Upper lobe of right lung (tissue), 1 donor: ENCODE measurements at places on chromosomes 5 and 9. TPM values are rescaled to one million over a fixed set of nuclear protein-coding genes. Genes with fewer than 3 reads are reported as not detected.

DNA sequence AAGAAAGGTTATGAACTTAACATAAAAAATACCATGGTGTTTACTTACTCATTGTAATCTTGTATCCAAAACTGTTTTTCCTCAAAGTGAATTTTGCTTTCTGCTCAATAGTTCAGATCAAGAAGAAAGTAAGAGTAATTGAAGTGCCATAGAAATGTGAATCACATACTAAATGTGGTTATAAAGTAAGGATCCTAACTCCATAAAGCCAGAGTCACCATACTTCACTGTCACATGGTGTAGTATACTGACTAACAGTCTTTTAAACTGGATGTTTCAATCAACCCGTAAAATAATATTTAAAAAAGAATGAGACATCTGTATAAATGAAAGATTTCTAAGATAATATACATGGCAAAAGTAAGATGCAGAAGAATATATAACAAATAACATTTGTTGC is 72.1 kb downstream of the NIPBL start:
- DNase-seq, result no peak
- no peaks in the 10 kb centered on the region for H3K27me3 ChIP-seq
- no peaks in the 10 kb centered on the region for H3K36me3 ChIP-seq
- no peak overlapping the region for H3K4me3 ChIP-seq
- H3K4me1 ChIP-seq, result peaks cover 48% of the 10 kb centered on the region

DNA sequence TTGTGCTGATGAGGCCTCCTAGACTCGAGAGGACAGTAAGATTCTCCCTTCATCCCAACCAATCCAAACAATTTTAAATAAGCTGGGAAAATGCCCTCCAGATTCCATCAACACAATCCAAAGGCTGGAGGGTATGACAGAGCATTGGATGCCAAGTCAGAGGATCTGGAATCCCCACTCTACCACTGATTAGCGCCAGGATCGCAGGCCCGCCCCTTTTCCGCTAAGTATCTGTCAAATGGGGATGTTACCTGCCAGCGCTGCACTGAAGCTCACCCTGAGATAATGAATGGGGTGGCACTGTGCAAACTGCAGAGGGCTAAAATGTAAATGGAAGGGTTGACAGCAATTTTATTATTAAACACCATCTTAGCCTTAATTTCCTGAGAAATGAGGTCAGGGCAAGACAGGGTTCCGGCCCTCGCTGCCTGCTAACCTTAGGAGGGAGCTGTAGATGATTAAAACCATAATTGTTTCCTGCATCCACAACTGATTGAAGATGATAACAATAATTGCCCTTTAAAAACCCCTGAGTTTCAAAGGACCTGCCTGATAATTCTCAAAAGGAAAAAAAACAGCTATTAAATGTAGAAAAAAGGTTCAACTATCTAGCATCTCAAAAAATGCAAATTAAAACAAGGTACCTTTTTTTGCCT is 31.6 kb upstream of the GABBR2 start:
- no peak overlapping the region for H3K4me3 ChIP-seq
- H3K27me3 ChIP-seq, result no peaks in the 10 kb centered on the region
- no peak for DNase-seq
- peaks cover 23% of the 10 kb centered on the region for H3K36me3 ChIP-seq

GRCh38 chr5:94872526-94872925 is 254.1 kb downstream of the SLF1 start:
- H3K36me3 ChIP-seq, result peaks cover 6% of the 10 kb centered on the region
- DNase-seq, result no peak
- no peak overlapping the region for H3K4me3 ChIP-seq
- no peaks in the 10 kb centered on the region for H3K4me1 ChIP-seq
- H3K27ac ChIP-seq, result no peak overlapping the region

DNA sequence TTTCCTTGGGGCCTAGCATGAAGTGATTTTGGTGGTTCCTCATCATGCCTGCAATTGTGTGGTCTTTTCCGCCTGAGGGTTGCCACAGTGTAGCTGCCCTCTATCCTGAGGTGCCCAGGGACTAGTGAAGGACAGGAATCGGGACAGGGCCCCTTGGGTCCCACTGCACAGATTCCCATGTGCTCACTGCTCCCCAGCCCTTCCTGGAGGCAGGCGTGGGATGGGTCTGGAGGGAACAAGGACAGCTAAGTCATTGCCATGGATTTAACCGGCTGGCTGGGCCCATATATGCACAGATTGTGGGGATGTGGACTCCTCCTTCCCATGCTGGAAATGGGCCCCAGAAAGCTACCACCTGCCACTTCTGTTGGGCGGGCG is 122.3 kb upstream of the PITX1 start:
- H3K36me3 ChIP-seq, result no peaks in the 10 kb centered on the region
- H3K4me1 ChIP-seq, result no peaks in the 10 kb centered on the region
- DNase-seq, result no peak
- H3K27ac ChIP-seq, result no peak overlapping the region
- H3K27me3 ChIP-seq, result no peaks in the 10 kb centered on the region
- no peak overlapping the region for H3K4me3 ChIP-seq

DNA sequence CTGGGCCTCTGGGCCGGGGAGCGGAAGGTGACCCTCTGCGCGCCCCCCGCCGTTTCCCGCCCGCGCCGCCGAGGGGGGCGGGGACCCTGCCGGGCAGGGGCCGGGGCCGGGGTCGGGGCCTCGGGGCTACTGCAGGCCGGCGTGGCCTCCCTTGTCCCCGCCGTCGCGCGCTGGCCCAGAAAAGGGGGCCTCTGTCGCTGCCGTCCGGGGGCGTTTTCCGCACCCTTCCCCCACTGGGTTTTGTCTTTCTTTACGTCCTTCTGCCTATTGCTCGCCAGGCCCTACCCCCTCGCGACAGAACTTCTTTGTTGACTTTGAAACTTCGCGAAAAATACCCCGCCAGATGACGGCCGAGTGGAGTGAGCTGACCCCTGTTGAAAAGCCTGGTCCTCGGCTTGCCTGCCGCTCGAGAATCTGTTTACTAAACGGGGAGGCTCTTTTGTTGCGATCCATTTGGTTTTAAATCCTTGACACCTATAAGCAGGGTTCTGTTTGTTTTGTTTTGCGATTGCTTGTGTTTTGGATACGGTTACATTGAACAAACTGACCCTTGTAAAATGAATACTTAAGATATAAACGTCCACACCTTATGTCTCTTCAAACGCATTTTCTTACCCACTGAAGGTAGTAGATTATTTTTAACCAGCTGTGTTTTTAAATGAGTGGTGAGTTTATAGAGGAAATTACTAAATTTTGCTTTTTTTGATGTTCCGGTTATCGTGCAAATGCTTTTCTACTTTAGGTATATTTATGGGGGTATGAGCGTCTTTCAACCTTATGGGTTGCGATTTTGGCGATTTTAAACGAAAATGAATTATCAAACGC is 765 bp downstream of the MARCHF6 start:
- peak overlapping the region; percentile 98 for H3K27ac ChIP-seq
- H3K4me1 ChIP-seq, result peaks cover 35% of the 10 kb centered on the region
- H3K36me3 ChIP-seq, result no peaks in the 10 kb centered on the region
- peak overlapping the region; percentile 79 for H3K4me3 ChIP-seq

DNA sequence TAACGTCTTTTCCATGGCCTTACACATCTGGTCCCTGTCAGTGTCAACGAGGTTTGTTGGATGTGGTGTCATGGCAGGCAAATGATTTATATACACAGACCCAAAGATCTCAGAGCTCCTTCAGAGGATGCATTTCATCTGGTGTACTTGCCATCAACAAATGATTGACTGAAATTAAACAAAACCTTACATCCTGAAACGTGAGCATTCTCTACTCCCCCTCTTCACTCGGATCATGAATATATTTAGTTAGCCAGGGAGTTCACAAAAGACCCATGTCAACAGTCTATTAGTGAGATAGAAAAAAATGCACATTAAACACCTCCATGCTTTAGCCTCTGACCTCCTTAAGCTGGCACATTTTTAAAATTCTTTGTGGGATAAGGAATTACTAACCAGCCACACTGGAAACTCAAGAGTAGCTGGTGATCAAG is 215.6 kb downstream of the EFNA5 start:
- peaks cover 6% of the 10 kb centered on the region for H3K4me1 ChIP-seq
- H3K27ac ChIP-seq, result no peak overlapping the region
- no peak overlapping the region for H3K4me3 ChIP-seq
- no peaks in the 10 kb centered on the region for H3K36me3 ChIP-seq
- H3K27me3 ChIP-seq, result no peaks in the 10 kb centered on the region

DNA sequence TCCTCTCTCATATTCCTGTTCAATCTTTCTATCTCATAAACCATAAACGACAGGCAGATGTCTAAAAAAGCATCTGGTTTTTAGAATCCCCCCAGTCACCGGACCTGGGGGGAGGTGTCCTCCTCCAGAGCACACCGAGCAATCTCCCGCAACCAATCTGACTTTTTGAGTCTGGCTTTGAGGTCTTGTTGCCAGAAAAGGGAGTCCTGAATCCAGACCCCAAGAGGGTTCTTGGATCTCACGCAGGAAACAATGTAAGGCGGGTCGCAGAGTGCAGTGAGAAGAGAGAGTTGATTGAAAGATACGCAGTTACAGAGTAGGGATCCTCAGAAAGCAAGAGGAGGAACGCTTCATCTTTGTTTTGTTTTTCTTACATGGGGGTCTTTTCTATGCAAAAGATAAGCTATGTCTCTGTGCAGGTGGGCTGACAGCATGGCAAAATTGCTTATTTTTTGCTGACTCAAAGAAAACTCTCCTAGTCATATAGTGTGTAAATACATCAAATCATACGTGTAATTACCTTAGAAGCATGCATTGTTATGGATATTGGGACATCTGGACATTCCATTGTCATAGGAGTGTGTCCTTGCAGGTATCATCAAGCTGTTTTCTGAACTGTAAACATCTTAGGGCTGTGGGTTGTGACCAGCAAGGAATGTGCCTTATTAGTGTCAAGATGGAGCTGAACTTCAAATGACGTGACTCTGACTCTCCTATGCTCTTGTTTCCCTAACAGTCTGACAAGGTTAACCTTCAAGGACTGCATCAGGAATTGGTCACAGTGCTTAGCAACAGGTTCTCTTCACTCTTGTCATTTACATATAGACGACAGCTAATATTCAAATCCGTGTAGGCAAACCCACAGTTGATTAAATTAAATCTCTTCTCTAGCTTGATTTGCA is 159.3 kb upstream of the DAPK1 start:
- H3K4me1 ChIP-seq, result peaks cover 5% of the 10 kb centered on the region
- no peak overlapping the region for H3K27ac ChIP-seq
- H3K4me3 ChIP-seq, result no peak overlapping the region
- H3K36me3 ChIP-seq, result no peaks in the 10 kb centered on the region
- H3K27me3 ChIP-seq, result no peaks in the 10 kb centered on the region

GRCh38 chr5:38925154-38925925 is 79.5 kb downstream of the OSMR start:
- H3K36me3 ChIP-seq, result peaks cover 81% of the 10 kb centered on the region
- no peaks in the 10 kb centered on the region for H3K27me3 ChIP-seq
- no peak for DNase-seq
- no peak overlapping the region for H3K4me3 ChIP-seq
- H3K4me1 ChIP-seq, result no peaks in the 10 kb centered on the region

DNA sequence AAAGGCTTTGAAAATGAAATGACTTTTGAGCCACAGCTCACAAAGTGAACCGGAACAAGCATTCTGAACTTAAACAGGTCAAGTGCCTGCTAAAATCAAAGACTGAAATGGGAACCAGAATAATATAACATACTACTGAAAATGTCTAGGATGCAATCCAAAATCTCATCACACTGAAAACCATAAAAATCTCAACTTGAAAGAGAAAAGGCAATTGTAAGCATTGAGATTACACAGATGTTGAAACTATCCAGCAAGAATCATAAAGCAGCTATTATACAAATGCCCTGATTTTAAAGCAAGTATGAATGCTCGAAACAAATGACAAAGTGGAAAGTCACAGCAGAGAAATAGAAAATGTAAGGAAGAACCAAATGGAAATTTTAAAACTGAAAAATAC is 211.5 kb upstream of the GAS1 start:
- no peaks in the 10 kb centered on the region for H3K27me3 ChIP-seq
- H3K4me3 ChIP-seq, result no peak overlapping the region
- no peaks in the 10 kb centered on the region for H3K4me1 ChIP-seq
- no peaks in the 10 kb centered on the region for H3K36me3 ChIP-seq
- no peak overlapping the region for H3K27ac ChIP-seq
- no peak for DNase-seq

- peak overlapping the region; percentile 28 for H3K4me3 ChIP-seq
- DNase-seq, result peak; percentile 84
- no peaks in the 10 kb centered on the region for H3K36me3 ChIP-seq
- H3K27ac ChIP-seq, result peak overlapping the region; percentile 20
- H3K4me1 ChIP-seq, result no peaks in the 10 kb centered on the region
Measured at GRCh38 chr5:141001446-141001843, 35.2 kb downstream of the PCDHAC2 start.

GRCh38 chr5:137273511-137273910 is 225.6 kb downstream of the SPOCK1 start:
- no peak overlapping the region for H3K27ac ChIP-seq
- no peaks in the 10 kb centered on the region for H3K4me1 ChIP-seq
- no peaks in the 10 kb centered on the region for H3K36me3 ChIP-seq
- H3K27me3 ChIP-seq, result no peaks in the 10 kb centered on the region

DNA sequence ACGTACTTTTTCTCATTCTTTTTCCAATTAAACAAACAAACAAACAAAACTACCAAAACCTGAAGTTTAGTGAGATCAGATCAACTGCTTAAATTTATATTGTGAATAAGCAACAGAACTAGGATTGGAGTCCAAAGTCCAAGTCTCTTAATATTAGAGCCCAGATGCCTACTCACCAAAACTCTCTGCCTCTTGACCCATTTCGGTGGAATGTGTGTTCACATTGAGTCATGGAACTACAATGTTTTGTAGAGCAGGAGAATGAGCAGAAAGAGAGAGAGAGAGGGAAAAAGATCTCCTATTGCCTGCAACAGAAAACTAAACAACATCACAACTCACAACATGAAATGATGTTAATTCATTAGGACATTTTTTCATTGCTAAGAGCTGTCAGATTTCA is 751.1 kb downstream of the TLR4 start:
- DNase-seq, result no peak
- no peak overlapping the region for H3K27ac ChIP-seq
- H3K4me1 ChIP-seq, result no peaks in the 10 kb centered on the region
- no peaks in the 10 kb centered on the region for H3K36me3 ChIP-seq
- H3K4me3 ChIP-seq, result no peak overlapping the region
- peaks cover 4% of the 10 kb centered on the region for H3K27me3 ChIP-seq

GRCh38 chr9:37385286-37385685 is 37.2 kb upstream of the GRHPR start:
- no peaks in the 10 kb centered on the region for H3K4me1 ChIP-seq
- H3K27me3 ChIP-seq, result no peaks in the 10 kb centered on the region
- H3K4me3 ChIP-seq, result no peak overlapping the region
- no peak for DNase-seq
- H3K36me3 ChIP-seq, result no peaks in the 10 kb centered on the region
- no peak overlapping the region for H3K27ac ChIP-seq

Gene ARHGEF39
- total RNA-seq, result 0.38 TPM

Gene MED27
- total RNA-seq, result 14.2 TPM

Gene ESM1
- total RNA-seq, result 2.7 TPM

Gene QRFP
- not detected for total RNA-seq

Gene KDM4C
- total RNA-seq, result 37.2 TPM

Gene MARCOL
- not detected for total RNA-seq

Gene SLC1A3
- 43.5 TPM for total RNA-seq

Gene RAD1
- total RNA-seq, result 29.1 TPM

Gene GLRA1
- not detected for total RNA-seq
